Stimulated activated CD4-positive, alpha-beta T cell treated with anti-CD3 and anti-CD28 coated beads, Interleukin-1b, Interleukin-23, amount 100 ng/mL, for 1 hour (primary cell): ENCODE measurements at places on chromosomes 3 and 15.

- no peak for DNase-seq
Measured at GRCh38 chr3:20235796-20236195, 49.8 kb upstream of the SGO1 start.

- DNase-seq, result no peak
Measured at GRCh38 chr3:23659274-23659673, 146.5 kb upstream of the UBE2E1 start.

- DNase-seq, result no peak
Measured at GRCh38 chr15:45914425-45914824, 279.6 kb downstream of the SQOR start.

GRCh38 chr15:75727851-75728715 is 15.4 kb upstream of the CSPG4 start:
- peak; percentile 50 for DNase-seq

GRCh38 chr15:85879334-85880163 is 84.8 kb upstream of the KLHL25 start:
- DNase-seq, result no peak

- no peak for DNase-seq
Measured at GRCh38 chr3:7285505-7285904, 424.6 kb downstream of the GRM7 start.

DNA sequence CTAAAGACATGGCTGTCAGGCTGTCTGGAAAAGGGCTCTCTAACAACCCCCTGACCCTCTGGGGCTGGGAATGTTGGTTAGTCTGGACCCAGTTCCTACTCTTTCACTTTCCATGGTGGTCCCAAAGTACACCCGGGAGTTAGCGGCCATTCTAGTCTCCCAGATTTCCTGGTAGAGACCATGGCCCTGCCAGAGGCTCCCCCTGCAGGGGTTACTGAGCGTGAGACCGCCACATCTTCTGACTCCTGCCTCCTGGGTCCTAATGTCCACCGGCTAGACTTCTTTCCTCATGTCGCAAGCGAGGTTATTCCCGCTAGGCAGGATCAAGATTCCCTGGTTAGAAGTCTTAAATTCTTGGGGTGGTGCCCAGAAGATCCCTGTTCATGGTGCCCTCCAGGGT is 540.0 kb upstream of the ROBO1 start:
- no peak for DNase-seq

DNA sequence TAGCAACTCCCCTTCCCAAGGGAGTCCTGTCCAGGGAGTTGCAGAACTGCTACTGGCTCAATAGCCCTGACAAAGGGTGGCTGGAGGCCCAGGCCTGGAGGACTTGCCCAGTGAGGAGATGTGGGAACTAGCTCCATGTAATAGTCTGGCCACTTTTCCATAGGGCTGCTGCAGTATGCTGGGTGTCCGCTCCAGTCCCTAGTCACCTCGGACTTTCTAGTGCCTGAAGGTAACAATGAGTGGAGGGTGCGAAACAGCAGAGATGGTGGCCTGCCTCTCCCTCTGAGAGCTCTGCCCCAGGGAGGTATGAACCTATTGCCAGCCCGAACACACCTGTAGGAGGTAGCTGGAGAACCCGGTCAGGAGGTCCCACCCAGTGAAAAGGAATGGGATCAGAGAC is 42.0 kb upstream of the GCSAM start:
- no peak for DNase-seq

DNA sequence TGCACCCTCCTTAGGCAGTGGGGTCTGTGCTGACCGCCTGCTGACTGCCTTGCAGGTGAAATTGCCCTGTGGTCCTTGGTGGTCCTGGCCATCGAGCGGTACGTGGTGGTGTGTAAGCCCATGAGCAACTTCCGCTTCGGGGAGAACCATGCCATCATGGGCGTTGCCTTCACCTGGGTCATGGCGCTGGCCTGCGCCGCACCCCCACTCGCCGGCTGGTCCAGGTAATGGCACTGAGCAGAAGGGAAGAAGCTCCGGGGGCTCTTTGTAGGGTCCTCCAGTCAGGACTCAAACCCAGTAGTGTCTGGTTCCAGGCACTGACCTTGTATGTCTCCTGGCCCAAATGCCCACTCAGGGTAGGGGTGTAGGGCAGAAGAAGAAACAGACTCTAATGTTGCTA is 2.4 kb downstream of the RHO start:
- DNase-seq, result no peak

- DNase-seq, result no peak
Measured at GRCh38 chr15:65512189-65512588, 5.3 kb downstream of the DPP8 start.

DNA sequence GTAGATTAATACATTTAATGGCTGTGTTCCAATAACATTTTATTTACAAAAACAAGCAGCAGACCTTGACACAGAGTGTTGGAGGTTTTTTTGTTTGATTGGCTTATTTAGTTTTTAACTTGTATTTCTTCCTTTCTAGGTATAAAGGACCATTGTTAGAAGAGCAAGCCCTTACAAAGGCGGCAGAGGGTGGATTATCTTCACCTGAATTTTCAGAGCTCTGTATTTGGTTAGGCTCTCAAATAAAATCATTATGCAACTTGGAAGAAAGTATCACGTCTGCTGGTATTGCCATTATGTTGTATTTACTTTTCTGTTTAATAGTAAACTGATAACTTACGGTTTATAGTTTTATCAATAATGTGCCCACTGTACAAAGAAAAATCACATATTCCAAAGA is 10.0 kb downstream of the FAM98B start:
- no peak for DNase-seq

DNA sequence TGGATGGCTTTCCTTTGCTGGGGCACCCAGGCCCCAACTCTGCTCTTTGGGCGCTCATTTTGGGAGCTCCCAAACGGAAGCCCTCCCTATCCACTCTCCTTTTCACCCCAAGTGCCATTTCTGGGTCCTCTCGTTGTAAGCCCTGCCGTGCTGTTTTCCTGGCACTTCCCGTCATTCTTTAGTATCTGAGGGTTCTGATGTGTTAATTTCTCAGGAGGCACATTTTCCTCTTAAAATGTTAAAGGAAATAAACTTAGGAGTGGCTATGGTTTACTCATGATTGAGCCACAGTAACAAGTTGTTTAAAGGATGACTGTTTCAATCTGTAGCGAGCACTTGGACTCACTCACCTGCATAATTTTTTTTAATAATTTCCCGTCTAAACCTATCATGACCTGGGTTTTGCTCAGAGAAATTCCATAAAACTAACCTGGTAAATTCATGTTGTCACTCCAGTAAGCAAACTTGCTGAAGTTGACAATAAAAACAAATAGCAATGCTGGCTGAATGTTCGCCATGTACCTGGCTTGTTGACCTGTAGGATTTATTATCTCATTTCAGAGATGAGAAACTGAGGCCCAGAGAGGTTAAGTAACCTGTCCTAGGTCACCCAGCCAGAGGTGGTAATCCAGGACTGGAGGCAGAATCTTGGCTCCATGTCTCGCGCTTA is 10.6 kb downstream of the ALDH1A3 start:
- no peak for DNase-seq

- DNase-seq, result no peak
Measured at GRCh38 chr3:297585-297984, 101.0 kb downstream of the CHL1 start.
